ENCODE measurements at places on chromosomes 6 and 20.

DNA sequence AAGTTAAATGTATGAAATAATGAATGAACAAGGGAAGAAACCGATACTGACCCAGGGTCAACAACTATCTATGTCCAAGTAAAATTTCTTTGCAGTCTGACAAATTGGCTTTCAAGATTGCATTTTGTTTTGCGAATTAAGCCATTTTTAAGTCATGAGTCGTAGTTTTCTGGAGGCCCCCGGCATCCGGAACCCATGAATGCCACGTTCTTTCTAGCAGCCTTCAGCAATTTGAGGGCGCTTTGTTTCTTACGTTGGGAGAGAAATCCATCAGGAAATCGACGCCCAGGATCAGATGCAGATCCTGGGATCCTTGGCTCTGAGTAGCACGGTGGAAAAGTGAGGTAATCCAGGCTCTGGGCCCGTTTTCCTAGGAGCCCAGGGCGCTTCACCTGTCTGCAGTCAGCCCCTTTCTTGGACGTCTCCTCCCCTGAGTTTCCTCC, 309 bp upstream of the ABRACL start:
- DNase-seq: no peak

GRCh38 chr6:50056242-50056641, 6.5 kb upstream of the DEFB112 start:
- DNase-seq: no peak

GRCh38 chr20:37500311-37500710, 20.7 kb upstream of the NNAT start:
- no peak for DNase-seq

GRCh38 chr6:7267466-7268091, 45.4 kb downstream of the SSR1 start:
- DNase-seq: no peak

GRCh38 chr6:10177704-10178103, 237.2 kb downstream of the TFAP2A start:
- no peak for DNase-seq

DNA sequence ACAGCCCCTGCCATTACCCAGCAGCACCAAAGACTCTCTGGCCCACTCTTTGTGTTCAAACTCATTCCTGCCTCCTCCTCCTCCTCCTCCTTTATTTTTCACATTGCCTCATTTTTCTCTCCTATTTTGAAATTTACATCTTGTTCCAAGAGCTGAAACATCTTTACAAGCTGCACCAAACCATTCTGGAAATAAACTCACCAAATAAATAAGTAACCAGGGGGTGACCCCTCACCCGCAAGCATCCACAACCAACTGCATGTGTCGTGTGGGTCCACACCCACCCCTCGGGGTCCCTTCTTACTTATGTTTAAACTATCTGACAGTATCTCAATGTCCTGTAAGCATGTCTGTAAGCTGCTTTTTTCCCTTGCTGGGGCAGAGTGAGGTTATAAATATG, 1.4 kb downstream of the KCNB1 start:
- DNase-seq: no peak

- DNase-seq: no peak
These were observed 39.6 kb upstream of the MDFI start for GRCh38 chr6:41598670-41599014.

DNA sequence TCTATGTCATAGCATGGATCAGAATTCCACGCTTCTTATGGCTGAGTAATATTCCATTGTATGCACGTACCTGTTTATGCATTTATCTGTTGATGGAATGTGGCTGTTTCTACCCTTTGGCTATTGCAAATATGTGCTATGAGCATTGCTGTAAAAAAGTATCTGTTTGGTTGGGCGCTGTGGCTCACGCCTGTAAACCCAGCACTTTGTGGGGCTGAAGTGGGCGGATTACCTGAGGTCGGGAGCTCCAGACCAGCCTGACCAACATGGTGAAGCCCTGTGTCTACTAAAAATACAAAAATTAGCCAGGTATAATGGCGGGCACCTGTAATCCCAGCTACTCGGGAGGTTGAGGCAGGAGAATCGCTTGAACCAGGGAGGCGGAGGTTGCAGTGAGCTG, 182.4 kb downstream of the BCAS1 start:
- DNase-seq: no peak

DNA sequence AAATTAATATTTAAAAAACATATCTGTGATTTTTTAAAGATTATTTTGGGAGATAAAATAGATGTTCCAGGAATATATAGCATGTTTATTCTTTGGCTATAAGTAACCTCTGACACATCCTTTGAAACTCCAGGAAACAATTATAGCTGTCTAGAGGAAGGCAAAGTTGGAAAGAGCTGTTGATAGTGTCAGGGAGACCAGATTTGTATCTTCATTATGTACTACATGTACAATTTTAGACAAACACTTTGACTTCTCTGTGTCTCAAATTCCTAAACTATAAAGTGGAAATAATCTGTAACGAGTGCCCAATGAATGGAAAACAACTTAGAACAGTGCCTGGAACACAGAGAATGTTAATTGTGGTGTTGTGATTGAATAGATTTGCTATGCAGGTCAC, 25.6 kb upstream of the ADGRG6 start:
- DNase-seq: no peak

GRCh38 chr20:16821211-16822089, 73.3 kb downstream of the OTOR start:
- DNase-seq: no peak

GRCh38 chr6:108116546-108117426, 42.2 kb upstream of the OSTM1 start:
- DNase-seq: no peak

DNA sequence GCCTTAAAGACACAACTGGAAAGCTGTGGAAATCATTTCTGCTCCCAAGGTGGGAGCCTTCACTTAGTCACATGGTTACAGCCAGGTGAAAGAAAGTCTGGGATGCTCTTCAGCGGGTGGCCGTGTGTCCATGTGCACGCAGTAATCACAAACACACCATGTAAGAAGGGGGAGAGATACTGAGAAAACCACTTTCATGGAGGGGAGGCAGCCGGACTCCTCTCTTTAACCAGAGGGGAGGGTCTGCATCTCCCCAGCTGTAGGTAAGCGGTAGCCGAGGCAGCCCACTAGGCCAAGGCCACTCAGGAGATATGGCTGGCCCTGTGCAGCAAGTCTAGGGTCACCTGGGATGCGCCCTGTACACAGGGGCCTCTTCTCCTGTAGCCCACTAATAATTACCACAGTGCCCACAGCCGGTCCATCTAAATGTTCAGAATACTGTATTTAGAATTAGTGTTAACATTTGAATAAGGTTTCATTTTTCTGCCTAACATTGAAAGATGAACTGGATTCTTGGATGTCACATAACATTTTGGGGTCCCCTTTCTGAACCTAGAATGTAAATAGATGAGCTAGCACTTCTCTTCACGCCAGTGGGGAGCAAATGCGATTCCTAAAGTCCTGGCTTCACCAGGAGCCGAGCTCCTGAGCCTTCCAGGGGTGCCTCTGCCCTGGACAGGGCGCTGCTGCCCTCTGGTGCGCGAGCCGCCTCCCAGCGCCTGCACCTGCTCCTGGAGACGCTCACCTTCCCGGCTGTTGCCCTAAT, 15.9 kb downstream of the GPR31 start:
- DNase-seq: no peak

DNA sequence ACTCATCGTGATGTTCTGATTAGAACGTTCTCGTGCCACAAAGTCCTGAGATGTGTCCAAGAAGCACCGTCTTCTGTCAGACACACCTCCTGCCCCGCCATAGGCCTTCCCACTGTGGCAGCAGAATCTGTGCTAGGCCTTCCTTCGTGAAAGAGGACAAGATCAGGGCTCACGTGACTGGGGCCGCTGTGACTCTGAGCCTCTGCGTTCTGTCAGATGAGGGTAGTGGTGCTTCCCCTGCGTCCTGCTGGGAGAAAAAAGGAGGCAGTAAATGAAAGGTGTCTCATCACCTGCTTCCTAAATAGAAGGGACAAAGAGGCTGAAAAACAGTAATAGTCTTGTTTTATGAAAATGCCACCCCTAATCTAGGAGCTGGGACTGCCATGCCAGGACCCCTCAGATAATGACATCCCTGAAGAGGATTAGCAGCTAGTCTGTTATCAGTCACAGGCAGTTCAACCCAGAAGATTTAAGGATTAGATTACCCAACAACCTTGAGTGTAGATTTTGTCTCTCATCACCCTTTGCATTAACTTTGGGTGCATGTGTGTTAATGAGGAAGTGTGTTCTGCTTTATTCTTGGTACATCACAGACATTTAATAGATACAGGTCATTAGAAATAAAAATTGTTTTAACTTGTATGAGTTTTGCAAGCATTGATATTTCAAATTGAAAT, 4.1 kb downstream of the DNAJC5 start:
- no peak for DNase-seq

DNA sequence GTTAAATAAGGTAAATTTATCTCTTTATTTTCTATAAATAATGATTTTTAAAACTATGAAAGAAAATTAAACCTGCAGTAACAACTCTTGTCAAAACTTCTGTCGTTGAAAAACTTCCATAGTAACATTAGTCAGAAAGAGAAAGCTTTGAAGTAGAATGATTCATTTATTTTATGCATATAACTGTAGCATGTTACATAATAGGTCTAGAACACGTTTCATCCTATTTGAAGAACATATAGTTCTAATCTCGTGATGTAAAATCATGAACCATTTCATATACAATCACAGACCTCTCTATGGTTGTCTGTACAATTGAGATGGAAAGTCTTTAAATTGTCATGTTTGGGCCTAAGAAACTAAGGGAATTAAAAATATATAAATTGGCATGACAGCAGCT, 61.3 kb upstream of the MYLIP start:
- no peak for DNase-seq

DNA sequence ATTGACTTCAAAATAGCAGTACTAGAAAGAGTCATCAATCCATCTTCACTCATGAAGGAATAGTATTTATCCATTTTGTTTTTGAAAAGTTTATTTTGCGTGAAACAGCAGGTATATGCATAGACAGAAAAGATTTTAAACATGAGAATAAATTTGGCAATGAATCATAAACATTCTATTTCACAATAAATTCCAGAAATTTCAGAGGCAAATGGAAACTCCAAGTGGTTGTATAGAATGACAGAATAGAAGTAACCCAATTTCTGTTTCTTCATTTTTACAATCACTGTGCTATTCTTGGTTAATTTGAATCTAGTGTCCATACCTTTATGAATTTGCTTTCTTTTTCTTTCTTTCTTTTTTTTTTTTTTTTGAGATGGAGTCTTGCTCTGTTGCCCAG, 173.0 kb upstream of the ECI2 start:
- no peak for DNase-seq

GRCh38 chr6:43454696-43455530, 435 bp downstream of the DLK2 start:
- no peak for DNase-seq

DNA sequence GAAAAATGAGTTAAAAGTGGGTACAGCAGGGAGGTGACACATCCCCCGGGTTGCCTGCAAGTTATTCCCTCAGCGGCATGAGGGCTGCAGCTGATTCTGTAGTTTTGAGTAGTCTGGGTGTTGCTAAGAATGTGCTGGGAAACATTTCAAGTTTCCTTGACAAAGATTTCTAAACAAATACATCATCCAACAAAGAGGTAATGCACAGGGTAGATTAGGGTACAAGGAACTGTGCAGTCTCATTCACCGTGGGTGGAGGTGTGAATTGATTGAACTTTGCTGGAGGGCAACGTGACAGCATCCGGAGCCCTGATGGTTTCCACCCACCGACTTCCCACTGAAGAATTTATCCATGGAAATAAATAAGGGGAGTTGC, 21.8 kb downstream of the CASS4 start:
- DNase-seq: no peak

DNA sequence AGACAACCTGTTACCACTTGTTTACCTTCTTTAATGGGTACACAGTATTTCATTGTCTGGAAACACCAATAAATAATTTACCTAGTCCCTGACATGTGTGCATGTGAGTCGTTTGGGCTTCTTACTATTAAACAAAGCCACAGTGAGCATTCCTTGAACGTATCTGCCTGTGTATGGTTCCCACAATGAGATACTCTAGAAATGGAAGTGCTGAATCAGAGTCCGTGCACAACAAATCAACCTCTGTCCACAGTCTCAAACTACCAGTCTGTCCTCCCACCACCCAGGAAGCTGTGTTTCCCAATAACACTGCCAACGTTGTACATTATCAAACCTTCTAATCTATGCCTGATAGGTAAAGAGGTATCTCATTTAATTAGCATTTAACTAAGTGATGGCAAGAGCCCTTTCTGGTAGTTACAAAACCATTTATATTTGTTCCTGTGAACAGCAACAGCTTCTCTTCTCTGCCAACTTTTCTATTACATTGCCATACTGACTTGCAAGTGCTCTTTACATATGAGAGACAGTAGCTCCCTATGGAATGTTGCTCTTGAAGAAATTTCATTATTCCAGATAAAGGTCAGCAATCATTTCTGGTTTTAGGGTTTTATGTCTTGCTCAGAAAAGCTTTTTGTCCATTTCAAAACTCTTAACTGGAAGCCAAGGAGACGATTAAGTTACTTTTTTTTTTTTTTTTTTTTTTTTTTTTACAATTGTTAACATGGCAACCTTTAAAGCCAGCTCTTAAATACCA, 14.7 kb downstream of the JAG1 start:
- DNase-seq: no peak

GRCh38 chr6:112713402-112713801, 366.3 kb downstream of the RFPL4B start:
- DNase-seq: no peak
